ENCODE measurements at places on chromosomes 12 and 14.

DNA sequence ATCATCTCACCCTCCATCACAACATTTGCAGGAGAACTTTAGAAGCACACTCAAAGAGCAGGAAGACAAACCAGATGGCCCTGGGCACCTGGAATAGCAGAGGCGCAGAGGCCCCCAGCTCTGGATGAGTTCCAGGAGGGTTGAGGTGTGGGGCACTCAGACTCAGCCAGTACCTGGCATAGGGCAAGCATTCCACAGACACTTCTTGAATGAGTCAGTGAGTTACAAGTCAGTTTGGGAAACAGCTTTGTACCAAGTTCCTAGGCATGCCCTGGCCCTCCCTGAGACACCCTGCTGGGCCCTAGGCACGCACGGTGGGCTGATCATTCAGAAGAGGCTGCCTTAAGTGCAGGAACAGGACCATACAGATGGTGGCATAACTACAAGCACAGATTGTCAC lies 54.3 kb downstream of the MAP3K9 start:
- peak; percentile 28 for DNase-seq

- no peak for DNase-seq
These were observed 39.2 kb upstream of the GPR68 start for GRCh38 chr14:91283666-91284065.

GRCh38 chr14:94373708-94374107 lies 14.7 kb downstream of the SERPINA1 start:
- no peak for DNase-seq

GRCh38 chr12:13311551-13311950 lies 115.0 kb downstream of the EMP1 start:
- no peak for DNase-seq

DNA sequence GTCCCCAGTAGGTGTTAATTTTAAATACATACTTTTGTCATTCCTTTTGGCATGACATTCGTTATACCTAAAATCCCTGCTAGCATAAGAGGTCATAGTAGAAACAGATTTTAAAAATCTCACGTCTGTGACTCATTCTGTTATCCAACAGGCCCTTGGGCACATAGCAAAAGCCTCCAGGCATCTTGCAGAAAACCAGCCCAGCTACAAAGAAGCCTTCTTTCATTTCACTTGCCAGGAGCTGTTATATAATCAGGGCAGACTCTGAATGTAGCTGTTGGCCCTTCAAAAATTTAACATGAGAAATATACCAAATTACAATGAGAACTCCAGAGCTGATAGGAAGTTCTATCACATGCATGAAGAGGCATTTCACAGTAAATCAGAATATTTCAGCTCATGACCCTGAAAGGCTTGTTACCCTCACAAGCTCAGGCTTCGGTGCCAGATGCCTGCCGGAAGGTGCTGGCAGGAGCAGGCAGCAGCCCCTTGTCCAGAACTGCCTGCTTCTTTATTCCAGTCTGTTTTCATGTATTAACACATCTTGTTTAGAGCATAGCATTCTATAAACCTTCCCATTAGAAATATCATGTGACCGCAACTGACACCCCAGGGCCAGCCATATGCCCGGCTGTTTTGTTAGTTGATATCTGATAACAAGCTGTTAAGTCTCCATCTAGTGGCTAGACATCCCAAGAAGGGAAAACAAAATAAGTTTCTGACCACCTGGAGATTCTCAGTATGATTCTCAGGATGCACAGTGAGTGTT lies 17.8 kb downstream of the E2F7 start:
- peak; percentile 73 for DNase-seq

DNA sequence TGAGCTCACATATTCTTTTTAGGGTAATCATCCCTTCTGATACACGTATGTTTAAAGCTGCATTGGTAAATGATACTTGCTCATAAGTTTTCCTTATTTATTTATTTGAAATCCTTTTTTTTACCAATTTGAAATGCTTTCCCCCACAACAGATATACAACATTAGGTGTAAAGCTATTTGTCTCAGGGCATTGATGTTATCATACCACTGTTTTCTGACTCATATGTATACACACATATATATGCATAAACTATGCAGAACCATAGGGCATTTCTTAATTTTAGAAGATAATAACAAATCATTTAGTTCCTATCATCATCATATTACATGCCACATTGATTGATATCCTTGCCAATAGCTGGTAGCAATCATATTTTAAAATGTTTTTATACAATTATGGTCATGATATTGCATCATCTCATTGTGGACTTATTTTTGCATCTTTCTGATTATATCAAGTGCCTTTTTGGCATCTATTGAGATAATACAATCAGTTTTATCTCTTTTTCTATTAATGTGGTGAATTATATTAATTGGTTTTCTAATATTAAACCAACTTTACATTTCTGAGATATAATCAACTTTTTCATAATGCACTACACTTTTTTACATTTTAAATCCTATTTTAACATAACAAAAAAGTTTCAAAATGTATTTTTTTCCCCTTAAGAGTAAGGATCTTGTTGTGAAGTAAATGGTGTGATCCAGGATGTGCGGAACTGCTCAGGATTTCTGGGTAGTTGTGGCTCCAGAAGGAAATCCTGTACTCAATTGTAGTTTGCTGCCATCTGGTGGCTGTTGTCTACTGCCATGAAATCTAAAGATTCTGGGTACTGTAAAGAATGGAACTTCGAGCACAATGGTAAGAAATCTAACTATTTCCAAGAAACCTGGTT lies 16.7 kb downstream of the OR9K2 start:
- DNase-seq = peak; percentile 1

- no peak for DNase-seq
These were observed 39.7 kb downstream of the PSMA6 start for GRCh38 chr14:35331605-35332516.

DNA sequence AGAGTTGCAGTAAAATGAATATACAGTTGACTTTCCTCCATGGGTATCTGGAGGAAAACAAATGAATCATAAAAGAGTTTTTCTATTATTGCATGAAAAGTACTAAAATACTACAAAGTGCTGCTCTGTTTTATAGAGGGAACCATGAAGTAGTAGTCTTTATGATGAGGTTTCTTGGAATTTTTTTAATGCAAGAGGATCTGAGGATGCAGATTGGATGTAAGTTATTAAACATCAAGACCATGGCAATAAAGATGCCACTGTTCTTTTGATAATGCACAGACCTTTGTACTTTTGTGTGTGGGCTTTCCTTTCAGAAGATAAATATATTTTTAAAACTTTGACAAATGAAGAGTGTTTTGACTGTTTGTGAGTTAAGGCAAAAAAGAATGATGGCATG lies 87.5 kb downstream of the DACT1 start:
- DNase-seq = no peak

DNA sequence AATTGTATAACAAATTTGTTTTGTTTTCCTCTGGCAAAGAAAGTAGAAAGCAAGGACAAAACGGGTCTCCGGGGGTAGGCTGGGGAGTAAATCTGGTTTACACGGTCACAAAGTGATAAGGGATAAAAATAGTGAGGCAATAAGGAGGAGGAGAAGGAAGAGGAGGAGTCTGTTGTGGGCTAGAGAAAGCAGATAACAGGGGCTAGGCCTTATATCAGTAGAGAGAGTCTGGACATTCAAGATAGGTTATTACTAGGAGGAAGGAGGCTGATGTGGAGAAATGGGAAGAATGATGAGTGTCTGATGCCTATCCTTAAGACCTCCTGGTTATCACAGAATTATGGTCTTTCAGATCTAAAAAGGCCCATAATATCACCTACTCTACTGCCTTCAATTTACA lies 83.2 kb upstream of the SSTR1 start:
- DNase-seq = no peak

DNA sequence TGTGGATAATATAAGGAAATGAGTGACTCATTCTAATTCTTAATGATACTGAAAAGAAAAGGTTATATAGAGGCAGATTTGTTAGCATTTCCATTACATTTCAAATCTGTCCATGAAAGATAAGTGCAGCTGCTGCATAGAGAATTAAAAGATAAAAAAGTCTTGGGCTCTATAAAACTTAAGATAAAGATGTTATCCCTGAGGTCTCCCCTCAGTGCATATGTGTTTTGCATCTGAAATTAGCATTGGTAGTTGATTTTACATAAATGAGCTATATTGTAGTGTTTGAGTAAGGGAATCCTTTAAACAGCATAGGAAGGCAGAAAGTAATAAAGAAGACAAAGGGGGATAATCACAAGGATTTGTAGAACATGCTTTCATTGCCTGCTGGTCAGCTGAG lies 206.2 kb downstream of the FSCB start:
- DNase-seq = no peak

GRCh38 chr12:121939186-121939585 lies 20.8 kb downstream of the CFAP251 start:
- no peak for DNase-seq

DNA sequence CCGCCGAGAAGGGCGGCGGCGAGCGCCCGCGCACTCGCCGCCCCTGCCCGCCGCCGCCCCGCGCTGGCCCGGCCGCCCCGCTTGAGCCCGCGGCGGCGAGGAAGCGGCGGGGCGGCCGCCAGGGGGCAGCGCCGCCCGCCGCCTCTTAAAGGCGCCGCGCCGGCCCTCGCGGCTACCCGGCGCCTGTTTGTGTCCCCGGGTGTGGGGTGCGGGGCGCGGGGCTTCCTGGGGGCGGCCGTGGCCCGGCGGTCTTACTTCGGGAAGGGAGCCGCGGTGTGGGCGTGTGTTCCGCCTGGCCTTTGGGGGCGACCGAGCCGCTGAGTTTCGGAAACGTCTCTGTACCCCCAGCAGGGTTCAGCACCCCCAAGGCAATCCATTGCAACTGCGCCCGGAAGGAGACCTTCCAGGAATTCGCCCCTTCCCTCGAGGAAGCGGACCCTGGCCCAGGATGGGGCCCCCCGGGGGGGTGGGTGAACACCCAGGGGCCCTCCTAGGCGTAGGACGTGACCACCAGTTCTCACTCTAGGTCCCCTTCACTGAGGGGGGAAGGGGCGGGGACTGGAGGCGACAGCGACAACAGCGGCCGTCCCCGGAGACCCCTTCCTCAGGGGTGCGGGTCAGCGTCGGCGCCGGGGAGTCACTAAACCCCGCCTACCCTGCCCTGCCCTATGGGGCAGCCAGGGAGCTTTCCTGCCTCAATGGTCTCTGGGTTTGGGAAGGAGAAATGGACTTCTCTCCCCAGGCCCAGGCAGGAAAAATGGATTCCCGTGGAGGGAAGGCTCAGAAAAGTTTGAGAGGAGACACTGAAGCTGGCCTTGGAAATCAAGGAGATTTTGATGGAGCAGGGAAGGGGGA lies at the start of gene ITPK1:
ITPK1 (minus strand) TSS at position 105 of the 855 bp plus-strand sequence. CDS start 762 bp downstream, outside the sequence.
- DNase-seq = no peak

GRCh38 chr12:71763677-71764379 lies 9.2 kb downstream of the RAB21 start:
- no peak for DNase-seq

- DNase-seq = no peak
These were observed 480 bp downstream of the SCAF11 start for GRCh38 chr12:45989721-45990467.

Measured in DMS 273 treated with DMSO at 0.1 percent for 48 hours (cell line).